ENCODE measurements at places on chromosomes 11 and 22.

DNA sequence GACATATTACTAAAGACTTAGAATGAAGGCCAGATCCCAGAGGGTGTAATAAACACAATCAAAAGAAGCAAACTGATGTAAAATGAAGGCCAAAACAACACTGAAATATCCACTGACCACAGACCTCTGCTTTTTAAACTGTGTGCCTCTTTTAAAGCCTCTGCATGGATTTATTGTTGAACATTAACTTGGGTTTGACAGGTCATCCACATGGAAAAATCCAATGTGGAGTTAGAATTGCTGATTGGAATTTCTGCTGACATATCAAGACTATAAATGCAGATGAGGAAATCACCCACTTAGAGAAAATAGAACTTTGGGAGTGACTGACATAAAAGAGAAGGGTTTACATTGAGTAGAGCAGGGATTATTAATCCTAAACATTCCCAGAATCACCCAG, 853.9 kb upstream of the RAG2 start:
- no peak for DNase-seq

- DNase-seq, result no peak
These were observed 139.8 kb downstream of the CCDC81 start for GRCh38 chr11:86514453-86514852.

DNA sequence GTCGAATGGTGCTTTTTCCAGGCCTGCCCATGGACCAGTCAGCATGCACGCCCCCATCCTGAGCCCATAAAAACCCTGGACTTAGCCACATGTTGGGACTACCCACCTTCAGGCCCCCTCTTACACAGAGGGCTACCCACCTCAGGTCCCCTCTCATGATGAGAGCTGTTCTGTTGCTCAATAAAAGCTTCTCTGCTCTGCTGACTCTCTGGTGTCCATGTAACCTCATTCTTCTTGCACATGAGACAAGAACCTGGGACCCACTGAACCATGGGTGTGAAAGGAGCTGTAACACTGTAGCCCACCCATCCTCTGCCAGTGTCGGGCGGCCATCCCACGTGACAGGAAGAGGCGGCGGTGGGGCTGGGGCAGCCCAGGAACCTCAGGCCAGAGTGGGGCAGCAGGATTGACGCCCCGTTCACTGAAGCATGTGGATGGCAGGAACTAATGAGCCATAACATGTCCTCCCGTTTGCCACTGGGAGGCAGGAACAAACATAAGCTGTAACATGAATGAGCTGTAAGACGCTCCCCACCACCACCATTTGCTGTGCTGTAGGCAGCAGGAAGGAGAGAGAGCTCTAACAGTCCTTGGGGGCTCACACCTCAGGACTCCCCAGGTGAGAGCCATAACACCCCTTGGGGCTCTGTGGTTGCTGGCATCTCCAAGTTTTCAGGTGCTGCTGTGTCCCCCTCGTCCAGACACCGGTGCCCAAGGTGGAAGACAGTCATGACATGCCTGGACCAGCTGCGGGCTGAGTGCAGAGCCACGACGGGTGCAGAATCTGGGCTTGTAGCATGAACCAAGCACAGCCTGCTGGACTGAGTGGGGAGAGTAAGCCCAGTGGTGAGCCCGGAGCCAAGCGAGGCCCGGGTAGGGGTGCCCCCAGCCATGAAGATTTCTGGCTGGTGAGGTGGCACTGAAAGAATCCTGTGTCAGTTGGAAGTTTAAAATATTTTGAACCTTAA, 69.4 kb downstream of the MCHR1 start:
- no peak for DNase-seq

GRCh38 chr22:37457093-37457893, 28.9 kb downstream of the MFNG start:
- DNase-seq, result peak; percentile 52

DNA sequence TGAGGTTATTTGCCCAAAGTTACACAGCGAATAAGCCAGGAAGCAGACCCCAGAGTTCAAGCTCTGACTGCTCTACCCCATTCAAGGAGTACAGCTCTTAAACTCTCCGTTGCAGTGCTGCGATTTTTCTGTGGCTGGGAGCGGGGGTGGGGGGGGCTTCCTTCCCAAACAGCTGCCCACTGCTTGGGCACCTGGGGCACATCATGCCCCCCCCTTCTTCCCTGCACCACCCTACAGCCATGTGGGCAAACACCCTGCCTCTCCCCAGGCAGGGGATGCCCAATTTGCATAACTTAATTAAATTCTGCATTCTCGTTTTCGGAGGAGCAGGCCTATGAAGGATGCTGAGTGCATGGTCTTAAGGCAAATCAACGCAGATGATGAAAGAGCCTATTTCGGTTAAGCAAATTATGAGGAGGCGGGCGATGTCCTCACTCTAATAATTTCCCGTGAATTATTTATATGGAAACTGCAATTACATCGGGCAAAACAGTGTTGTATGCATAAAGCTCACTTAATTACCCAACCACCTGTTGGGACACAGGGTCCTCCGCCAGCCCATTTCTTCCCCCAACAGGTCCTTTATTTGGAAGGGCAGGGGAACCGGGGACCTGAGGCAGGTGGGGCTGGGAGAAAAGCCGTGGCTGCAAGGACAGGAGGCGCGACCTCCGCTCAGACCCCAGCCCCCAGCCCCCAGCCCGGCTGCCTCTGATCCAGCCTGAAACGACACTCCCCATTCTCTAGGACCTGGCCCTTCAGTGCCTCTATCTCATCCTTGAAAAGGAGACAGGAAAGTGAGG, 610.5 kb downstream of the BUD13 start:
- no peak for DNase-seq

Measured in CMK (cell line).